Left ventricle myocardium inferior (tissue), 1 donor: ENCODE measurements at places on chromosomes 3 and 15.

DNA sequence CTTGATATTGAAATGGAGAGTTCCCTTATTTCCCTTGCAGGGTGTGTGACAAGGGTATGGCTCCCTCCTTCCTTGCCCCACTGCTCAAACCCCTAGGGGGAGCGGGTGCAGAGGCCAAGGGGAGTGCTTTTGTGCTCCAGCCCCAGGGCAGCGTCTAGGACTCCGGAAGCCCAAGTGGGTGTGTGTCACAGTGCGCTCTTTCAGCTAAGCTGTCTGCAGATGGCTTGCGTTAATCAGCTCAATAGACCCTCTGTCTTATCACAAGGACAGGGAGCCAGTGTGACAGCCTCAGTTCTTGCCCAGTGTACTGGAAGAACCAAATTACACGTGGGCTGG, 523.6 kb upstream of the LMCD1 start:
- H3K27ac ChIP-seq, result peak overlapping the region; percentile 33
- DNase-seq, result peak; percentile 28
- H3K36me3 ChIP-seq, result no peaks in the 10 kb centered on the region

- DNase-seq, result peak; percentile 29
- H3K27me3 ChIP-seq, result no peaks in the 10 kb centered on the region
- peaks cover 57% of the 10 kb centered on the region for H3K4me1 ChIP-seq
- H3K27ac ChIP-seq, result peak overlapping the region; percentile 62
These were observed 92.8 kb downstream of the FRMD4B start for GRCh38 chr3:69292959-69293574.

- H3K4me1 ChIP-seq, result peaks cover 46% of the 10 kb centered on the region
- no peaks in the 10 kb centered on the region for H3K36me3 ChIP-seq
- no peak overlapping the region for H3K4me3 ChIP-seq
- no peaks in the 10 kb centered on the region for H3K27me3 ChIP-seq
- peak overlapping the region; percentile 78 for H3K27ac ChIP-seq
These were observed 15.8 kb downstream of the DUSP7 start for GRCh38 chr3:52040600-52040999.

DNA sequence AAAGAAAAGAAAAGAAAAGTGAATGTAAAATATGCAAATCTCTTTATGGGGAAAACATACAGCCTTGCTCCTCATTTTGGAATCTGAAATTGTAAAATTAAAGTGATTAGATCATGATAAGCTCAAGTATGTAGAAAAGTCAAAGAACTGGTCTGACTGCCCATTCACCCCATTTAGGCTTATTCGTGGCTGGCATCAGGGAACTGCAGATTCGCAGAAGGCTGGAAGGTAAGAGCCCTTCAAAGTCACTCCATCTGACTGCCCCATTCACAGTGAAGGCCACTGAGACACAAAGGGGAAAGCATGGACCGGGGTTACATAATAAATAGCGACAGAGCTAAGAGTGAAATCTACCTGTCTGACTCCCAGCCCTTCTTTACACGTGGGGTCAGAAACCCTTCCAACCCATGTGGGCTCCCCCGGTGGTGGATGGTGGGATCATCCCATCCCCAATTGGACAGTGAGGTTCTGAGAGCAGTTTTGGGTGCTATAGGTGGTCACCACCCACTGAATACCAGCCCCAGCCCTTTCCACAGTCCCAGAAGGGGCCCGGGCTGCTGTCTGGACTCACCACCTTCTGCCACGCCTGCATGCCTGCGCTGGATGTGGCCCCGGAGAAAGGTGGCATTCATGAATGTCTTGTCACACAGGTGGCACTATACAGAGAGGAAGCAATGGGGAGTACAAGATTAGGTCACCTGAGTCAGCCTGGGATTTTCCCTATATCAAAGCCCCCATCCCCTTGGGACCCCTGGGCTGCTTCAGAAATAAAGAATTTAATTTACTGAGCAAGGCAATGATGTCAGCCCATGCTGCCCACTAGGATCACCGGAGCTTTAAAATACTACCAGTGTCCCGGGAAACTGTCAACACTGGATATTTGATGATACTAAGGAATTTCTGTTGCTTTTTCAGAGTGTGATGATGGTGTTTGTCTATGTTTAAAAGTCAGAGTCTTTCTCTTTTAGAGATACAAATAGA, 17.9 kb downstream of the DZIP1L start:
- no peak for DNase-seq
- H3K27ac ChIP-seq, result no peak overlapping the region
- no peaks in the 10 kb centered on the region for H3K27me3 ChIP-seq
- no peak overlapping the region for H3K4me3 ChIP-seq
- H3K36me3 ChIP-seq, result peaks cover 55% of the 10 kb centered on the region
- no peaks in the 10 kb centered on the region for H3K4me1 ChIP-seq

GRCh38 chr3:27644941-27645340, 77.2 kb downstream of the EOMES start:
- no peaks in the 10 kb centered on the region for H3K4me1 ChIP-seq
- H3K4me3 ChIP-seq, result no peak overlapping the region
- no peaks in the 10 kb centered on the region for H3K36me3 ChIP-seq
- no peaks in the 10 kb centered on the region for H3K27me3 ChIP-seq

GRCh38 chr15:73009066-73010056, 42.9 kb upstream of the NEO1 start:
- H3K27ac ChIP-seq, result no peak overlapping the region
- no peaks in the 10 kb centered on the region for H3K36me3 ChIP-seq
- H3K27me3 ChIP-seq, result peaks cover 49% of the 10 kb centered on the region
- no peak overlapping the region for H3K4me3 ChIP-seq
- H3K4me1 ChIP-seq, result peaks cover 5% of the 10 kb centered on the region
- no peak for DNase-seq
